ENCODE measurements at places on chromosomes 2 and 18.

DNA sequence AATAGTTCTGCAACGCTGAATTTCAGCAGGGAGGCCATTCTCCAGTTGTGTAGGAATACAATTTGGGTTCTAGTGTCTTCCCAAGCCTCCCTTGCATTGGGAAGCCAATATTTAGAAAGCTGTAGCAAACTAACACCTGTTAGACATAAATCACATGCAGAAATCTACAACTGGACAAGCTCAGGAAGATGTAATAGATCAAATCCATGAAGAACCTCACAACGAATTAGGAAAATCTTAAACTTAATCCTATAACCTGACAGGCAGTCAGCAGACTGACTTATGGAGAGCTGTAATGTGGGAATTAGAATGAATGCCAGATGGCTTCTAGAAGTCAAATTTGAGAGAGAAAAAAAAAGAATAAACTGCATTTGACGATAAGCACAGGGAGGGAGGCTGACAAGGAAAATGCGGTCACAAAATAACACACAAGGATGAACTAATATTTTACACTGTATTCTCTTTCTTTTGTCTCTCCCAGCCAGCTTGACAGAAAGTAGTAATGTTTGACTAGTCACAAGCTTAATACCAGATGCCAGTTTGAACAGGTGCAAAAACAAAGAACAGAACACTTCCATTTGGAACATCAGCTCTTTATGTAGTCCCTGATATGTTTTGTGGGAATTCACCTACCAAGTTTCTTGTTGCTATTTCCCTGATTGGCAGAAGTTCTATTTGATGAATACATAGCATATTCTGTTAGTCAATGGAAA is 50.8 kb upstream of the FANCL start:
- DNase-seq = no peak

GRCh38 chr2:40360652-40361051 is 91.2 kb downstream of the SLC8A1 start:
- DNase-seq = no peak

- no peak for DNase-seq
These were observed 1255.2 kb downstream of the CNTNAP5 start for GRCh38 chr2:125280265-125280664.

- DNase-seq = peak; percentile 66
These were observed 104.8 kb downstream of the PLCL1 start for GRCh38 chr2:197908990-197909776.

- DNase-seq = peak; percentile 19
These were observed 59.2 kb downstream of the DOCK10 start for GRCh38 chr2:224982910-224983711.

GRCh38 chr2:46328291-46328690 is 31.1 kb downstream of the EPAS1 start:
- no peak for DNase-seq

DNA sequence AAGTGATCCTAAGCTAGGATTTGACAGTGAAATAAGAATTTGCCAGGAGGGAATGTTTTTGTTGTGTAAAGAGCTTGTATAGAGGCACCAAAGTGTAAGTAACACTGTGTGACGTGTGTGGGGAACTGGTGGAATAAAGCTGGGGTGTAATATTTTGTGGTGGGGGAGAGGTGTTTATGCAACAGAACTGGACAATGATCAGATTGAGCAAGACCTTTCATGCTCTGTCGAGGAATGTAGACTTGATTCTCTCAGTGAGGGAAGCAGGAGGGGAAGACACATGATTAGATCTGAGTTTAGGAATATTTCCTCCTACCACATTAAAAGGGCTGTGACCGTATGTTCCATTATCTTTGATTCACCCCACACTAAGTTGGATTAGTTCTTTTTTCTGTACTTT is 43.6 kb downstream of the EFEMP1 start:
- DNase-seq = peak; percentile 11

GRCh38 chr18:47595831-47596501 is 334.5 kb downstream of the SMAD2 start:
- DNase-seq = peak; percentile 34

DNA sequence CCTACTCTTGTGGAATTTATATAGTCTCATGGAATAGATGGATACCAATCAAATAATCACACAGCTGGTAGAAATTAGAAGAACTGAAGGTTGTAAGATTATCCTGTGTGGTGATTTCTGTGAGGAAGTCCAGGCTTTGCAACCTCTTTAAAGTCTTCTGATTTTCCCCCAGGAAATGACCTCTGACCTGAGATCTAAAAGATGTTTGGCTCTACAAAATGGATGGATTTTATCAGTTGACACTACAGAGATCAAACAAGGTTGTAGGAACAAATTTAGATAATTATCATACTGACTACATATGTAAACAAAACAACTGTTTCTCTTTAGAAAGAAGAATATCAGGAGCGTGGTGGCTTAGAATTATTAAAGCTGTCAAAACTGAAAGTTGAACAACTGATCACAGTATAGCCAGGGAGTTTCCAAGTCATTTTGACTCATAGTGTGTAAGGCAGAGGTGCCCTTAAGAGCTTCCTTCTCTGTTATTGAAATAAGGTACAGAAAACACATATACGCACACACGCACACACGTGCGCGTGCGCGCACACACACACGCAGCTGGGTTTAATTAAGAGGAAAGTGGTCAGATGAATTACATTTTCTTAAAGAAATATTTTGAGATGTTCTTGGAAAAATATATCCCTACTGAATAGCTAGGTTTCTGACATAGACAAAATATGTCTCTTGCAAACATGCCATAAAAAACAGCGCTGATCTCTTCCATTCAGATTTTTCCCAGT is 35.5 kb upstream of the PELI1 start:
- peak; percentile 74 for DNase-seq

GRCh38 chr2:19238440-19239060 is 119.9 kb downstream of the OSR1 start:
- no peak for DNase-seq

- DNase-seq = no peak
These were observed 6.5 kb downstream of the DIPK1C start for GRCh38 chr18:74450626-74451025.

DNA sequence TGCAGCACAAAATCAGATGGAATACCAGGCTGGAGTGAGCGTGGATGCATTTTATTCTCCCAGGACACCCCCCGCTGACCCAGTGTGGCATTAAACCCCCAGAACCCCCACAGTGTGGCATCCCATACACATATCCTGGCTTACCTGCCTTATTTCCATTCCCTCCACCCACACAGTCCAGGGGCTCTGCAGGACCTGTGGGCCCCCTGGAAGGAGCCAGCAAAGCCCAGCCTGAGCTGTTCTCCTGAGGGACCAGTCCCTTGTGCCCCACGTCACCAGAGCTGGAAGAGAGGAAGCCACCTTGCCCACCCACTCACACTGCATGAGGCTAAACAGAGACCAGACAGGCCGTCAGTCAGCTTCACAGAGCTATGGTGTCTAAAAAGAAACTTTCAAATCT is 20.1 kb downstream of the ST8SIA5 start:
- no peak for DNase-seq

DNA sequence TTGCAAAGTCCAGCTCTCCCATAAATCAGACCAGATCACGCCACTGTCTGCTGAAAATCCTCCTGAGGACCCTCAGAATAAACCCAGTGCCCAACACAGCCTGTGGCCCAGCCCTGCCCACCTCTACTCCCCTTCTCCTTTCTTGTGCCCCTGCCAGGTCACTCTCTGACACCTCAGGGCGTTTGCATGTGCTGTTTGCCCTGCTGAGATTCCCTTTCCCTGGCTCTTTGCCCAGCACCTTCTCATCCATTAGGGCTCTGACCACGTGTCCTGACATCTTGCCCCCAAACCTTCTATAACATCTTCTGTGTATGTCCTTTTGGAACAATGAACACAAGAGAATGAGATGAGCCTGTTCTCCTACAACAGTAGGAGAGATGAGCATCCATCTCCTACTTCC is 18.5 kb upstream of the NMUR1 start:
- DNase-seq = no peak

DNA sequence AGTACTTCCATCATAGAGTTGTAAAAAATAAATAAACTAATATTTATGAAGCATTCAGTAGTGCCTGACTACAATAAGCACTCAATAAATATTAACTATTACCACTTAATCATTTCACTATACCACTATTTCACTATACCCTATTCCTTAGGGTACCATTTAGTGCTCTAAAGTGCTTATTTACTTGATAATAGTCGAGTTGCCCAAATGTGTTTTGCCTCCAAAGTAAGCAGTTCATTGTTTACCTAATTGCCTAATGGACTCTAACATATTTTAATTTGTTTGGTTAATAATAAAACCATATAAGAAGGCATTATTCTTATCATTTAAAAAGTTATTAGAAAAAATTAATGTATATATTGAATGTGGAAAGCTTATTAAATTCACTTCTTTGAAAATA is 33.0 kb upstream of the MAP2 start:
- DNase-seq = no peak

DNA sequence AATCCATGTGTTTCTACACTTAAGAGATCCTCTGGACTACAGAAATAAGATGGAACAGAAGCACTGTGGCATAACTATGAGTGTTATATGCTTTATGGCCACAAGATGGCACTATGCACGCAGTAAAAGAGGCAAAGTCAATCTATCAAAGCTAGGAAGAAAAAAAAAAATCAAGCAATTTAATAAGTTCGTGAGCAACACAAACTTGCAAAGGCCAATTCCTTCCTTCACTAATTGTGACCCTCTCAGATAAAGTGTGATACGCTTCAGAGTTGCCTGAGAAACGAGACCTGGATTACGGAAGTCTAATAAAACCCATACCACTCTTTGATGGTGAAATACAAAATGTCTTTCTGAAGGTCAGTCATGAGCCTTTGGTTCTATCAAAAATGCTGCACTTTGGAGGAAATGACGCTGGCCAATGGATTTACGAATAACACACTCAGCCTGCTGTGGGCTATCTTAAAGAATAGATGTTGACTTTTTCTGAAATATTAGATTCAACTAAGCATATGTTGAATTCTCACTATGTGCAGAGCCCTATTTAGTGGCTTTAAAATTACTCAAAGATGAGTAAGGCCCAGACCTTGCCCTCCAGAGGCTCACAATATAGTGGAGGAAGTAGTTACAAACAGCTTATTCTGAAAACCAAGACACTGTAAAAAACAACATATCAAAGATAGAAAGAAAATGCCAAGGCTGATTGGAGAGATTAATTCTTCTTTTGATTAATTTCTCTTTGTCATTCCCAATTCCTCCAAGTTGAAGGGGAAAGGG is 35.5 kb upstream of the TTR start:
- peak; percentile 70 for DNase-seq

DNA sequence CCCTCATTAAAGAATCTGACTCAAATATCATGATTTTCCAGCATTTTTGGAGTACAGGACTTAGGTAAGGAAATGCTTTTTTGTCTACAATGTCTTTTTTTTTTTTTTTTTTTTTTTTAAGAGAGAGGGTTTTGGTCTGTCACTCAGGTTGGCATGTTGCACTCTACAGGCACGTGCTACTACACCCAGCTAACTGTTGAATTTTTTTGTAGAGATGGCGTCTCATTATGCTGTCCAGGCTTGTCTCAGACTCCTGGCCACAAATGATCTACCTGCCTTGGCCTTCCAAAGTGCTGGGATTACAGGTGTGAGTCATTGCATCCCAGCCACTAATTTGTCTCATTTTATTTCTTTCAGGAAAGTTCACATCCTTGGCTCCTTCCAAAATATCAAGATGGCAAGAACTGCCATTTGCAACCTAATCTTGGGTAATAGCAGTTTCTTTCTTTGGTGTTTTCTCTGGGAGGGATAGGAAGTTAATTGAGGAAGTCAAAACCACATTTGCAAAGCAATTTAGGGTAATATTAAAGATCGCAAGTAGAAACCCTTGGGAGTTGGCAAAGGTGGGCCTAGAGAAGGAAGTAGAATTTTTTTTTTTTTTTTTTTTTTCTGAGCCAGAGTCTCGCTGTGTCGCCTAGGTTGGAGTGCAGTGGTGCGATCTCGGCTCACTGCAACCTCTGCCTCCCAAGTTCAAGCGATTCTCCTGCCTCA is 15.5 kb downstream of the PNO1 start:
- peak; percentile 64 for DNase-seq

DNA sequence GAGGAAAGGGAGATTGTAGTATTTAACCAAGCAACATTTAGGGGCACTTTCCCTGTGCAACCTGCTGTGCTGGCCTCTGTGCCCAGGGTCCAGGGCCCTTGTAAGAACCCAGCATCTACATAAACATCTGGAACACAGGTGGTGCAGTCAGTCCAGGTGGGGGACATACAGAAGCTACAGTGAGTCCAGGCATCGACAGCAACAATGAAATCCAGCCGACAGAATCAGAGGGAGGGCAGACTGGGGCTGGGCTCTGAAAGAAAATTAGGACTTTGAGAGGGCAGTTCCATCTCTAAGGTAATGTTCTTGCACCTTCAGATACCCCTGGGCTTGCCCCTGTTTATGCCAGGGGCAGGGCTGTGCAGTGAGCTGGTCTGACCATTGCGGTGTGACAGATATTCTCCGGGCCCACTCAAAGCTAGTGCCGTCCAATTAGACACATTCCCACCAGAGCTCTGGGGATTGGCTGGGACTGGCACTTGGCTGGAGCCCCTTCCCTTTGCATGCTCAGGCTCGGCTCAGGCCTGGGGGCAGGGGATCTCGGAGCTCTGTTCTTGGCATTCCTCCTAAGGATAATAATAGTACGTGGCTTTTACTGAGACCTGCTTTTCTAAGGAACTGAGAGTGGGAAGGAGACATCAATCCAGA is 5.4 kb downstream of the LBH start:
- DNase-seq = no peak

DNA sequence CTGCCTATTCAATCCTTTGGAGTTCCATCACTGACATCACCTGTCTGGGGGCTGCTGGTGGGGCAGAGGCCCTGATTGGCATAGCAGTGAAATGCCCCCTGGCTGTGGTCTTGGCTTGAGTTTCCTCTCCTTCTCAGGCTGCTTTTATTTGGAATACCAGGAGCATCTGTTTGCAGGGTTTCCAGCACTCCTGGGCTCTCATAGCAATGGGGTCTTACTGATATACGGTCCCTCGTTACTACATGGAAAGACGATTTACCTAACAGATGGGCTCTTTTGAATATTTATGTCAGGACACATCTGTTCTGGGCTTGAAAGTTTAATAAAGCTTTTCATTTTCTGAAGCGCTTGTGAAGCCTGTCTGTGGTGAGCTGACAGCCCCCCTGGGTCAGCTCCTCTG is 230.3 kb downstream of the SLC4A3 start:
- no peak for DNase-seq

DNA sequence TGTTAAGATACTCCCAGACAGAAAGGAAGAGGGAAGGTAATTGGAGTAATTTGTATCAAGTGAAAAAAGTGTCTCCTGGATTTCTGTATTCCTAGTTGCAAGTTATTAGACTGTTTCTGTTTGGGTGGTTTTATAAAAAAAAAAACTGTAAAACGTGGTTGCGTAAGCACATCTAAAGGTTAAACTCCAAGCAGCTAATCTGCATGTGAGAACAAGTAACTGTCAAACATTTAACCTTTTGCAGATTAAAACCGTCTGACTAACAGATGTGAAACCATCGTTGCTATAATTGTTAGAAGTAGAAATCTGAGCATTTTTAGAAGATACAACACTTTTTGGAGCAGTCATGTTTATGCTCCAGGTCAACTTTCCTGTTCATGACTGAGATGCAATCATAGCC is 72.3 kb downstream of the AFF3 start:
- DNase-seq = peak; percentile 60

- peak; percentile 78 for DNase-seq
These were observed 23.6 kb downstream of the ALPK2 start for GRCh38 chr18:58605027-58606020.
